ENCODE measurements at places on chromosomes 5 and 9. TPM values are rescaled to one million over a fixed set of nuclear protein-coding genes. Genes with fewer than 3 reads are reported as not detected.

DNA sequence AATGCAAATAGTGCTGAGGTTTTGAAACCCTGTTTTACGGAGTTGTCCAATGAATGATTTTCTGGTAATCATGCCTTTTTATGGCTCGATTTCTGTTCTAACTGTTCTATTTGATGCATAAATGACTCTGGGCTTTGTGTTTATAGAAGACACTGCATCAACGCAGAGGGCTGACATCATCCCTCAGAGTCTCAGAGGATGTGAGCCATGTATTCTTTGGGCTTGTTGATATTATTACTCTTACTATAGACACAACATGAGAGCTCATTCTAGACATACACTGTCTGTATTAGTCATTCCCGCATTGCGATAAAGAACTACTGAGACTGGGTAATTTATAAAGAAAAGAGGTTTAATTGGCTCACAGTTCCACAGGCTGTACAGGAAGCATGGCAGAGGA, 31.6 kb downstream of the CDH6 start:
- peak; percentile 7 for DNase-seq

DNA sequence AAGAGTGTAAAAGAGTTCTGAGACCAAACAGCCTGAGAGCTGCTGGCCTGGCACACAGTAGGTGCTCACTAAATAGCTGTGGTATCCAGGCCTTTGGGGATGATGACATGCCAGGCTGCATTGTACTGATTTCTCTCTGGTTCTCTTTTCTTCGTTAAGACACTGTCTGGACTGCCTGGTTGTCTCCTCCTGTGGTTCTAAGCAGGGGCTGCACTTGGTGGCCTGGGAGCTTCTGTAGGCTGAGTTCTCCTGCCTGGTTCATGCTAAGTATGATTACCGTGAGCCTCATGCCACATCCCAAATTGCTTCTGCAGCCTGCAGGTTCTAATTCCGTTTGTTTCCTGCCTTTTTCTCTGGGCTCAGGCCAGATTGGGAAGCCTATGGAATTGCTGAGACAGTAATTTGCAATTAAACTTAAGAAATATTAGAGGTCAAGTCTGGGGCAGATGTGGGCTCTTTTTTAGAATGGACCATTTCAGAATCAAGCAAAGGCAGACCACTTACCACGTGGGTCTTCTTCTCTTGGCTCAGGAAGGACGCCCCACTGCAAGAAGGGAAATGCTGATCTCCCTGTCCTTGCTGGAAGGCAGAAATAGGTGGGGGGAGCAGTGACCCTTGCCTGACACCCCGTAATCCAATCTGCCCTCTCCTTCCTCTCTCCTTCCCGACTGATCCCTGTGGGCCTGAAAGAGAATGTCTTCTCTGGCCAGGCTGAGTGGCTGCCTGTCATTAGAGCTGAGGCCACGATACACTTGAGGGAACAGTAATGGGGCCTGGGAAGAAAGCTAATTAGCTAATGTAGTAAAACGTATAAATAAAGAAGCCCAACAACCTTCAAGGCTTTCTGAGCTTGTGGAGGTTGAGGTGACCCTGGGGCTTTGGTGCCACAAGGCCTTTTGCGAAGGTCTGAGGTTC, 21.9 kb upstream of the BOD1 start:
- no peak for DNase-seq

- DNase-seq: no peak
Observed at GRCh38 chr5:106408141-106408540, 1262.6 kb downstream of the EFNA5 start.

GRCh38 chr9:2180154-2180553, 165.0 kb downstream of the SMARCA2 start:
- no peak for DNase-seq

The NKD2 gene
- total RNA-seq: 4.5 TPM

The NIM1K gene
- total RNA-seq: 0.19 TPM

The LMX1B gene
- total RNA-seq: 0.37 TPM

DNA sequence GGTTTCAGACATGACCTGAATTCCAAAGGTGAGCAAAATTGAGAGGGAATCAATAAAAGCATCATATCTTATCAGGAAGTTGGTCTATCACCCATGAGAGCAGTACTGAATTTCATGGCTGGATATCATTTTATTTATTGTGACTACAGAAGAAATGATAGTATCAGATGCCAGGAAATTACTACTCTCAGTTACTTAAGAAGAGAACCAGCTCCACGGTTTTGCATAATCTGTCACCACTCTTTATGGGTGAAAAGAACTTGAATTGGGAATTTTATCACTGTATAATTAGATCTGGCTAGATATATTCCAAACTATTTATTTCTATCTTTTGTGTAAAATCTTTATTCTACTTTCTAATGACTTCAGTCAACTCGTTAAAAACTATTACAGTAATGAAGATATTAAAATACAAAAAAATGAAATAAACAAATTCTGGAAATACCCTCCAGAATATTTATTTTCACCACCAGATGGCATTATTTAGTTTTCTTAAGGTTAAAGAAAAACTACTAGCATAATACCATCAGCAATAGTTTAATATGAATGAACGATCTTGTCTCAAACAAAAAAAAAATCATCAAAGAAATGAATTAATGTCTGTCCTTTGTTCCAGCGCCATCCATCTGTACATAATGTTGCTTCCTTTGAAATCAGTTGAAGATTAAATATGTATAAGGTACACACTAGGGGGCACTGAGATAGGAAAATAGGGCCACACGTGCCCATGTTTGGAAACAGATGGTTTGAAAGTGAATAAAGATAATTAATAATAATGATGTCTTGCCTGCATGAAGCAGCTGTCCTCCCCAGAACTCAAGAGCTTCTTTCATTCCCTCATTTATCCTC, 84.7 kb upstream of the SLCO6A1 start:
- no peak for DNase-seq

DNA sequence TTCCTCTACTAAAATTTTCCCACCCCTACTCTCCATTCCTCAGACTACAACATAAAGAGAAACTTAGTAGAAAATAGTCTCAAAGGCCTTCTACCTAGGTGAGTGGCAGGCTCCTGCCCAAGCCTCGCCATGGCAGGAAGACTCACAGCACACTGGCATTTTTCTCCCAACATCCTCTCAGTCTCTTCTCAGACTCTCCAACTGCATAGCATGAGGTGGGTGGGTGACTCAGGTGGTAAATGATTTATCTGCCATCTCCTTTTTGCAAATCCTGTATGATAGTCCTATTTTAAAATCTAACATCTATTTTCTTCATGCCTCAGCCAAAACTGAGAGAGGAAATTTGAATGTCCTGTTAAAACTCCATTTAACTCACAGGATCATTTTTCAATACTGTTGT, 33.5 kb upstream of the GRIA1 start:
- no peak for DNase-seq

- peak; percentile 21 for DNase-seq
Observed at GRCh38 chr5:107670932-107671741, at the start of gene EFNA5. Gene EFNA5 (minus strand): TSS chr5:107670937.

DNA sequence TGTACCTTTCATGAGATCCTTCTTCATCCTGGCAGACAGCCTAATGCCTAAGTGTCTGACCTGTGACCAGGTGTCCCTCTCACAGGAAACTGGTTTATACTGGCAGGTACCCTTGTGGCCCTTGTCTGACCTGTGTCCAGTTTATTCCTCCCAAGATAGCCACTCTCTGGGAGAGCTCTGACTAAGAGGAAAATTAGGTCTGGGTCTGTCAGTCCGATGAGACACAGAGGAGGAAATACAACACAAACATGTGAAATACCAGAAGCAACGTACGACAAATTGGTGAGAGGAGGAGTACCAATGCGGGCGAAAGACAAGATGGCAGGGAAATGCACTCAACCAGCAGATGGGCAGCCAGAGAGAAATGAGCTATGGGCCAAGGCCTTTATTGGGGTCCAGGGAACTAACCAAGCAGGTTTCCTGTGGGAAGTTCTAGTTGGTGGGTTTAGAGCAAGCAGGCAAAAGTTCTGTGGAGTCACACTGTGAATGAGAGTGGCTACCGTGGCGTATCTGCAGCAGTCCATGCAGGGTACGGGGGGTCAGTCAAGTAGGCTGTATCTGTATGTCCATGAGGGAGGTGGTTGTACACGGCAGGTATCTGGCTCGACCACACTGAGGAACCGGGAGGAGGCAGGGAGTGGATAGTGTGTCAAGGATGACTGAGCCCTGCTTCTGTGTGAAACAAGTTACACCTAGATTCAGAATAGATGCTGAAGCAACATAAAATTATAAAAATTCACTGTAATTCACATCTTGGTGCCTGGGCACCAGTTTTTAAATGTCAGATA, 109.0 kb downstream of the MLLT3 start:
- no peak for DNase-seq

DNA sequence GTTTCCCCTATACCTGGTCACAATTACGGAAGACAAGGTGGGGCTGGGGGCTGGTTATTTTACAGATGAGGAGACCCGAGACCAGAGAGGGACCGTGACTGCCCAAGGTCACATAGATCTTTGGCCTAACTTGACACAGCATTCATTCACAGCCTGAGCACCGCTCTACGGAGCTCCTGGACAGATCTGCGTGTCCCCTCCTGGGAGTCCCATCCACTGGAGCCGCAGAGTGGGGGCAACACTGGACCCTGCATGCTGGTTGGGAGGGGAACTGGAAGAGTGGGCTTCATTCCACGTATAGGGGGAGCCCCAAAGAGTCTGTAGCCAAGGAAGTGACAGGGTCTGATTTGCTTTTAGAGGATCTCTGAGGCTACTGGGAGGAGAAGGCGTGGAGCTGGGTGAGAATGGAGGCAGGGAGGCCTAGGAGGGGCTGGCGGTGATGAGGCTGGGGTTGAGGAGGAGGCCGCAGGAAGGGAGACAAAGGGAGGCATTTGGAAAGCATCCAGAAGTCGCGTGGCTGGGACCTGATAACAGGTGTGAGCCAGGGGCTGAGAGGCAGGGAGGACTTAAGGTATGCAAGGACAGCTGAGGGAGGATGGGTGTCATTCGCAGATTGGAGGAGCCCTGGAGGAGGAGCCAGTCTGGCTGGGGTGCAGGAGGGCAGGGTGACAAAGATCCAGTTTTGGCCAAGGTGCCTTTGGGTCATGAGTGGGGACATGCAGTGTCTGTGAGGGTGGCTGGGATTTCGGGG, 64.3 kb upstream of the IER5L start:
- DNase-seq: no peak

- DNase-seq: no peak
Observed at GRCh38 chr5:150771034-150771795, 7.3 kb upstream of the SMIM3 start.

The PTPRD gene
- total RNA-seq: 20.1 TPM

DNA sequence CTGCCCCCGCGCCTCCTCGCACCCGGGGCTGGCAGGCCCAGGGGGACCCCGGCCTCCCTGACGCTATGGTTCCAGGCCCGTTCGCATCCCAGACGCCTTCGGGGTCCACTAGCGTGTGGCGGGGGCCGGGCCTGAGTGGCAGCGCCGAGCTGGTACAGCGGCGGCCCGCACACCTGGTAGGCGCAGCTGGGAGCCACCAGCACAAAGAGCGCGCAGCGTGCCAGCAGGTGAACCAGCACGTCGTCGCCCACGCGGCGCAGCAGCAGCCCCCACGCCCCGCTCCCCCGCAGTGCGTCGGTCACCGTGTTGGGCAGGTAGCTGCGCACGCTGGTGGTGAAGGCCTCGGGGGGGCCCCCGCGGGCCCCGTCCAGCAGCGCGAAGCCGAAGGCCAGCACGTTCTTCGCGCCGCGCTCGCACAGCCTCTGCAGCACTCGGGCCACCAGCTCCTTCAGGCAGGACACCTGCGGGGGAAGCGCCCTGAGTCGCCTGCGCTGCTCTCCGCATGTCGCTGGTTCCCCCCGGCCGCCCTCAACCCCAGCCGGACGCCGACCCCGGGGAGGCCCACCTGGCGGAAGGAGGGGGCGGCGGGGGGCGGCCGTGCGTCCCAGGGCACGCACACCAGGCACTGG, 548 bp downstream of the TERT start:
- DNase-seq: no peak

DNA sequence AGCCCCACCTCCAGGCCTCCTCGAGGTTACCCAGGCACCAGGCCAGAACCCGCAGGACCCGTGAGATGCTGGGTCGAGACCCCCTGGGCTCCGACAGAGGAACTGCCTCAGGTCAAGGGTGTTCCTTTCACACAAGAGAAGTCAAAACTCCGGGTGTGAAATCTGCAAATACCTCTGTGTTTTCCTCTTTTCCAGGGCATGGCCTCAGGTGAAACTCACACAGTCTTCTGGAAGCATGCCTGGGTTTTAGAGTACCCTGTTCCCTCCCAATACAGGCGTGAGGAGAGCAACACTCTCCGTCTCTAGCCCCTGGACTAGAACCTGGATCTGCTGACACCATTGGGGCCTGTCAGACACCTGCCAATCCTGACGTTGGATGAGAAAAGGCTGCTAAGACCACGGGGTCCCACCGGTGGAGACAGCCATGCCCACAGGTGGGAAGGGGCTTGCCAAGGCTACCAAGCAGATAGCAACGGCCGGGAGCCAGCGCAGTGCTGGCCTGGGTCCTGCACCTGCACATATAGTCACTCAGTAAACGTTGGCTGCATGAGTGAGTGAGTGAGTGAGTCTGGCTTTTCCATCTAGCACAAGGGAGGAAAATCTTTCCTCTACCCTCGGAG, 182.0 kb upstream of the PPP1R26 start:
- no peak for DNase-seq

The LAMC3 gene
- 0.15 TPM for total RNA-seq

GRCh38 chr9:133750982-133751649, 13.0 kb upstream of the SARDH start:
- no peak for DNase-seq

- no peak for DNase-seq
Observed at GRCh38 chr5:145324101-145324500, 511.0 kb downstream of the PRELID2 start.

The SPATA31D4 gene
- not detected for total RNA-seq

- no peak for DNase-seq
Observed at GRCh38 chr5:11247224-11247623, 486.2 kb upstream of the DAP start.

The CCDC192 gene
- total RNA-seq: not detected

GRCh38 chr9:103902263-103902662, 191.8 kb upstream of the SMC2 start:
- DNase-seq: no peak

The SLC46A2 gene
- total RNA-seq: not detected

GRCh38 chr9:602716-603115, 238.8 kb upstream of the DMRT1 start:
- no peak for DNase-seq

All from heart right ventricle (tissue), 16 donors.